ENCODE measurements at places on chromosomes 1 and 21. TPM values are rescaled to one million over a fixed set of nuclear protein-coding genes. Genes with fewer than 3 reads are reported as not detected.

SV2A gene
- 20.5 TPM for total RNA-seq

AMY1A gene
- not detected for total RNA-seq

AIM2 gene
- not detected for total RNA-seq

SUSD4 gene
- 2.2 TPM for total RNA-seq

CGN gene
- 0.52 TPM for total RNA-seq

COL6A2 gene
- 240 TPM for total RNA-seq

SASS6 gene
- total RNA-seq, result 10.1 TPM

RBP7 gene
- not detected for total RNA-seq

ITLN1 gene
- total RNA-seq, result not detected

PPP2R5A gene
- total RNA-seq, result 23.1 TPM

LPAR3 gene
- total RNA-seq, result 3.6 TPM

C1QTNF12 gene
- total RNA-seq, result not detected

PLCH2 gene
- not detected for total RNA-seq

NPHS2 gene
- not detected for total RNA-seq

S100A7A gene
- total RNA-seq, result not detected

ORC1 gene
- total RNA-seq, result 20.2 TPM

OR2T33 gene
- total RNA-seq, result not detected

IKBKE gene
- total RNA-seq, result 7.6 TPM

PTPRU gene
- total RNA-seq, result 3.3 TPM

RHCE gene
- total RNA-seq, result 1.4 TPM

SIM2 gene
- total RNA-seq, result 1.8 TPM

PKP1 gene
- total RNA-seq, result not detected

CD1C gene
- not detected for total RNA-seq

CACHD1 gene
- 2.1 TPM for total RNA-seq

ZBTB37 gene
- total RNA-seq, result 4.1 TPM

CIART gene
- total RNA-seq, result 11.4 TPM

ABCG1 gene
- not detected for total RNA-seq

RAP1GAP gene
- total RNA-seq, result 1.5 TPM

SLAMF8 gene
- 0.05 TPM for total RNA-seq

TMEM35B gene
- total RNA-seq, result 51.6 TPM

HAO2 gene
- total RNA-seq, result not detected

UQCRH gene
- 652 TPM for total RNA-seq

PDC gene
- not detected for total RNA-seq

DRAXIN gene
- total RNA-seq, result 0.25 TPM

AMY1B gene
- total RNA-seq, result not detected

FAAH gene
- total RNA-seq, result 0.69 TPM

OLIG2 gene
- not detected for total RNA-seq

GIPC2 gene
- total RNA-seq, result 1.0 TPM

FYB2 gene
- total RNA-seq, result not detected

GJA9 gene
- not detected for total RNA-seq

SNX7 gene
- total RNA-seq, result 62.8 TPM

RBM11 gene
- total RNA-seq, result not detected

GLIS1 gene
- 2.3 TPM for total RNA-seq

C1orf116 gene
- total RNA-seq, result not detected

ECM1 gene
- total RNA-seq, result 50.2 TPM

KRTAP19-3 gene
- total RNA-seq, result not detected

ZNF648 gene
- not detected for total RNA-seq

SLC9C2 gene
- total RNA-seq, result not detected

HSF2BP gene
- 4.7 TPM for total RNA-seq

TMEM82 gene
- not detected for total RNA-seq

SPRR4 gene
- total RNA-seq, result not detected

RORC gene
- total RNA-seq, result 0.44 TPM

MXRA8 gene
- total RNA-seq, result 0.25 TPM

MTARC1 gene
- total RNA-seq, result 0.59 TPM

TNFRSF14 gene
- total RNA-seq, result 13.9 TPM

SPRR2G gene
- total RNA-seq, result not detected

S100A8 gene
- total RNA-seq, result not detected

TSTD1 gene
- 0.44 TPM for total RNA-seq
